ENCODE measurements at places on chromosomes 12 and 14. TPM values are rescaled to one million over a fixed set of nuclear protein-coding genes. Genes with fewer than 3 reads are reported as not detected.

Gene TAS2R14
- total RNA-seq = 2.1 TPM

DNA sequence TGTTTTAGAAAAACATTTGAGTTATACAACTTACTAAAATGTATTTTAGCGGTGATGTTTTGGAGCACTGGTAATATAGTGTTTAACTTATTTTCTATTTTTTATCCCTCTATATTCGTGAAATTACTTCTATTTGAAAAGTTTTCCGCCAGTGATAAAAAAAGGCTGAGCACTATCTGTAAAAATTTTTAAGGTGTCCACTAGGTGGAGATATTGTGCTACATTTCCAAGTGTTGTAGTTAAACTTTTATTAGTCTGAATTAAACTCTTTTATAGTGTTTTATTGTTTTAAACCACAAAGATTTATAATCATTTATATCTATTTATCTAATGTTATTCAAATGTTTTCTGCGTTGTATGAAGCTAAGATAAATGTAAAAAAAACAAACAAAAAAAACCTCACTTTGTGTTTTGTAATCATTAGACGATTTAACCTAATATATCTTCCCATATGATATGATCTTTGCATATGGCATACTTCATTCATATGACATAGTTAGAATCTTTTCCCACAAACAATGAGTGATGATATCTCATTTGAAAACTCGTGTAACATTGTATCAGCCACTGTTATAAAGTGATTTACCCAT, 11.8 kb downstream of the ALG10B start:
- DNase-seq = no peak

DNA sequence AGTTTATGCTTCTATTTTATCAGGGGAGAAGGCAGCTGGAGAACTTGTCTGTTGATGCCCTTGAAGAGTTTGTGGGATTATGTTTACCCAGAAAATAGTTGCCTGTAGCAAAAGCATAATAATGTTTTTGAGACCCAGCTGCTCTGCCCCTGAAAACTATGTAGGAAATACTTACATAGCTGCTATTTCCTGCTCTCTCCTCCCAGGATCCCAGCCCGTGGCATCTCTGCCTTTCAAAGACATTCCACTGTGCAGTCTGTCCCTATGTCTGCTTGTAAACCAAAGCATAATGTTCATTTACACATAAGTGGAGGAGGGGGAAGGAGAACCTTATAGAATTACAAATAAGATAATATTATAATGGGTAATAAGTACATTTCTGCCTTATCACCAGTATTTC, 198.7 kb downstream of the SYT1 start:
- no peak for DNase-seq

- DNase-seq = no peak
Observed at GRCh38 chr12:102548543-102548942, 68.2 kb upstream of the IGF1 start.

DNA sequence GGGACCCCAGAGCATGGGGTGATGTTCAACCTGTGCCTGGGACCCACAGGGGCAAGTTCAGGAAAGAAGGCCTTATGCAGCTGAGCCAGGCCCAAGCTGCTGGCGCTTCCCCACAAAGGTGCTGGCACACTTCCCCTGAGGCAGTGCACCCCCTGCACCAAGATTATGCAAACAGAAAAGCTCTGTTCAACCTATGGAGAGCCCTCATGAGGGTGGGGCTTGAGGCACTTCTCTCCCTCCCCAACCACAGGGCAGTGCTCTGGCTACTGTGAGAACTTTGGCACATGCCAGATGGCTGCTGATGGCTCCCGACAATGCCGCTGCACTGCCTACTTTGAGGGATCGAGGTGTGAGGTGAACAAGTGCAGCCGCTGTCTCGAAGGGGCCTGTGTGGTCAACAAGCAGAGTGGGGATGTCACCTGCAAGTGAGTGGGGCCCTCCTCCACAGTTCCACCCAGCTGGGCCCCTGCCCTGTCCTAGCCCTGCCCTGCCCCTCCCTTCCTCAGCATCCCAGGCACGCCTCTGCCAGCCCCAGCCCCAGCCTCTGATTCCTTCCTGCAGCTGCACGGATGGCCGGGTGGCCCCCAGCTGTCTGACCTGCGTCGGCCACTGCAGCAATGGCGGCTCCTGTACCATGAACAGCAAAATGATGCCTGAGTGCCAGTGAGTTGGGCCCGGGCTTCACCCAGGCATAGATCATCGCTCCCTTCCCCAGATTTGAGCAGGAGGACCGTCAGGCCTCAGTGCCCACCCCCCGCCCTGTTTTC, 5.5 kb upstream of the NXPH4 start:
- no peak for DNase-seq

GRCh38 chr12:122508163-122508562, 7.4 kb upstream of the ZCCHC8 start:
- DNase-seq = no peak

GRCh38 chr12:130335517-130336392, 1.9 kb upstream of the PIWIL1 start:
- DNase-seq = no peak

- no peak for DNase-seq
Observed at GRCh38 chr14:45649051-45649450, 396.0 kb upstream of the MIS18BP1 start.

- no peak for DNase-seq
Observed at GRCh38 chr14:23929136-23929535, 24.4 kb upstream of the DHRS4 start.

DNA sequence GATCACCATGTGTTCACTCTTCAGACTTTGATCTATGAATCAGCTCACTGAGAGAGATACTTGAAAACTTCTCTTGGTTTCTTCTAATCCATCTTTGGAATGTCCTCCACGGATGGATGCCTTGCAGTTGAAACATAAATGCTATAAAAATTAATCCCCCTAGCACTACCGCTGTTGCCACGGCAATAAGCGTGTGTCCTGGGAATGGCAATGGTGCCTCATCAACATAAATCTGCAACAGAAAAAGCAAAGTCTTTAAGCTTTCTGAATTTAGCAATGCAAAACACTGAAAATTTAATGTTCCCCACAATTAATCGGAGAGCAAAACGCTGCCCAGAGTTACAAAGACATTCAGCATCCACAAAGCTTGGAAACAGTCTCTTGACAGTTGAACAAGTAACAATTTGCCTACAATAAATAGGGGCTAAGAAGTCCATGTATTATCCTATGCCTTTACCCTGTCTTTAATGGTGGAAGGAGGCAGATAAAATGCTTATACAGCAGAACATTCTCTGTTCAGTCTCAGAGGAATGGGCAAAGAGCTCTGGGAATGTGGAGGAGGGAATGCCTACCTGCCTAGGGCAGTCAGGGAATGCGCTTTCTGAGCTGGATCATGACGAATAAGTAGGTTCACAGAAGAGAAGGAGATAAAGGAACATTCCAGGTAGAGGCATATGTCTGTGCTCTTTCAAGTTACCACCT, 70.9 kb upstream of the PPP4R3A start:
- no peak for DNase-seq

DNA sequence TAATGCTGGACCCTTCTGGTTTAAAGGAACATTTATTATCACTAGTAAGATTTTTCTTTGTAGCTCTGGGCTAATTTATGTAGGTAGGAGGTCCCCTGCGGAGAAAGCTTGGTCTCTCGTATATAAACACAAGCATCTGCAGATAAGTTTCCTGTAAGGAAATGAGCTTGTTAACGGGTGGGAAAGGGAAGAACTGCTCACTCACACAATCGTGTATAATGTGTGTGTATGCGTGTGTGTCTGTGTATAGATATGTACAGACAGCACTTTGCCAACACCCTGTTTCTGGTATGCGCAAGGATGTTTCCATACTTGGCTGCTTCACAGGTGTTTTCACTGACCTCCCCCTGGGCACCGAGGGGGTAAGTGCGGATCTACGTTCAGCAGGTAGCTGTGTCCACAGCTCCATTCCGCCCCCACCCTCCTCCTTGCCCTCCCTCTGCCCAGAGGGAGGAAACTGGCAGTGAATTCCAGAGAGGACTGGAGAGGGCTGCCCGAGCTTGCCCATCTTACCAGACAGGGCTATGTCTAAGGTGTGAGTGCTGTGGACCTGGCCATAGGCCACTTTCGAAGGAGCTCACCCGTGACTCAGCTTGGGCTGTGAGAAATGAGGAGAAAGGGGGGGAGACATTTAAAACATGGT, 65.2 kb downstream of the NINJ2 start:
- DNase-seq = no peak

DNA sequence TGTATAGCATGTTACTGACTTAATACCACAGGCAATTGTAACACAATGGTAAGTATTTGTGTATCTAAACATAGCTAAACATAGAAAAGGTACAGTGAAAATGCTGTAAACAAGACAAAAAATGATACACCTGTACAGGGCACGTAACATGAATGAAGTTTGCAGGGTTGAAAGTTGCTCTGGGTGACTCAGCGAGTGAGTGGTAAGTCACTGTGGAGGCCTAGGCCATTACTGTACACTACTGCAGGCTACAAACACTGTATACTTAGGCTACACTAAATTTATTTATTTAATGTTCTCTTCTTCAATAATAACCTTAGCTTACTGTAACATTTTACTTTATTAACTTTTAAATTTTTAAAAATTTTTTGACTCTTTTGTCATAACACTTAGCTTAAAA, 158.4 kb downstream of the IPO8 start:
- no peak for DNase-seq

Measured in H9 (cell line).